Activated CD4-positive, alpha-beta T cell treated with anti-CD3 and anti-CD28 coated beads for 36 hours (primary cell): ENCODE measurements at places on chromosomes 3 and 15.

- no peak overlapping the region for H3K4me3 ChIP-seq
- DNase-seq: no peak
- H3K36me3 ChIP-seq: peaks cover 9% of the 10 kb centered on the region
- no peak overlapping the region for H3K27ac ChIP-seq
Measured at GRCh38 chr3:45440131-45440530, 51.8 kb downstream of the LARS2 start.

- H3K27me3 ChIP-seq: no peaks in the 10 kb centered on the region
- H3K4me3 ChIP-seq: no peak overlapping the region
- DNase-seq: no peak
- H3K4me1 ChIP-seq: no peaks in the 10 kb centered on the region
Measured at GRCh38 chr15:97600190-97600589, 360.3 kb upstream of the ARRDC4 start.

GRCh38 chr3:86930181-86930580, 60.8 kb downstream of the VGLL3 start:
- no peak overlapping the region for H3K4me3 ChIP-seq
- no peak for DNase-seq
- no peaks in the 10 kb centered on the region for H3K4me1 ChIP-seq
- no peak overlapping the region for H3K27ac ChIP-seq
- H3K27me3 ChIP-seq: no peaks in the 10 kb centered on the region

DNA sequence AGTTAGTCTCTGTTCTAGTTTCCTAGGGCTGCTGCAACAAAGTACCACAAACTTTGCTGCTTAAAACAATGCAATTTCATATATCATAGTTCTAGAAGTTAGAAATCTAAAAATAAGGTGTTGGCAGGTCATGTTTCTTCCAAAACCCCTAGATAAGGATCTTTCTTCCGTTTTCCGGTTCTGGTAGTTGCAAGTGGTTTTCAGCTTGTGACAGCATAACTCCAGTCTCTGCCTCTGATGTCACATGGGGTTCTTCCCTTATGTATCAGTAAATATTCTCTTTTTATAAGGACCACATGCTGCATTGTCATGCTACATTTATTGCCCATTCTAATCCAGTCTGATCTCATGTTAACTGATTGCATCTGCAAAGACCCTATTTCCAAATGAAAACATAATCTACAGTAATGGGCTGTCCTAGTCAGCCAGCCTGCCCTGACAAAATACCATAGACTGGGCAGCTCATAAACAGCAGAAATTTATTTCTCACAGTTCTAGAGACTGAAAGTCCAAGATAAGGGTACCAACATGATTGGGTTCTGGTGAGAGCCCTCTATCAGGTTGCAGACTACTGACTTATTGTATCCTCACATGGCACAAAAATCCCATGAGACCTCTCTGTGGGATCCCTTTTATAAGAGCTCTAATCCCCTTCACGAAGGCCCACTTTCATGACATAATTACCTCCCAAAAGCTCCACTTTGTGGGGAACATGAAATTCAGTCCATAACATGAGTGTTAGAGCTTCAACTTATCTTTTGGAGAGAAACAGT, 642.0 kb upstream of the NAALADL2 start:
- DNase-seq: no peak
- H3K4me3 ChIP-seq: no peak overlapping the region
- peaks cover 13% of the 10 kb centered on the region for H3K4me1 ChIP-seq
- no peaks in the 10 kb centered on the region for H3K36me3 ChIP-seq
- H3K27me3 ChIP-seq: no peaks in the 10 kb centered on the region
- no peak overlapping the region for H3K27ac ChIP-seq

- peak overlapping the region; percentile 96 for H3K27ac ChIP-seq
- peaks cover 97% of the 10 kb centered on the region for H3K4me1 ChIP-seq
- H3K4me3 ChIP-seq: peak overlapping the region; percentile 61
- H3K27me3 ChIP-seq: no peaks in the 10 kb centered on the region
- peak; percentile 84 for DNase-seq
- peaks cover 25% of the 10 kb centered on the region for H3K36me3 ChIP-seq
Measured at GRCh38 chr15:60548101-60548500, 69.2 kb upstream of the ICE2 start.

- peaks cover 29% of the 10 kb centered on the region for H3K4me1 ChIP-seq
- no peaks in the 10 kb centered on the region for H3K27me3 ChIP-seq
- no peak overlapping the region for H3K4me3 ChIP-seq
- peaks cover 4% of the 10 kb centered on the region for H3K36me3 ChIP-seq
- no peak overlapping the region for H3K27ac ChIP-seq
Measured at GRCh38 chr3:183308751-183309150, 55.7 kb downstream of the B3GNT5 start.

- H3K27ac ChIP-seq: peak overlapping the region; percentile 21
- H3K36me3 ChIP-seq: no peaks in the 10 kb centered on the region
- DNase-seq: no peak
- H3K4me1 ChIP-seq: no peaks in the 10 kb centered on the region
- H3K4me3 ChIP-seq: no peak overlapping the region
Measured at GRCh38 chr15:64808785-64809453, 16.5 kb downstream of the PIF1 start.

- H3K27ac ChIP-seq: no peak overlapping the region
- H3K27me3 ChIP-seq: peaks cover 7% of the 10 kb centered on the region
- no peaks in the 10 kb centered on the region for H3K4me1 ChIP-seq
Measured at GRCh38 chr15:39030291-39031070, 465.9 kb upstream of the RASGRP1 start.

GRCh38 chr3:87837076-87837475, 221.7 kb downstream of the CGGBP1 start:
- H3K36me3 ChIP-seq: no peaks in the 10 kb centered on the region
- H3K4me1 ChIP-seq: no peaks in the 10 kb centered on the region

DNA sequence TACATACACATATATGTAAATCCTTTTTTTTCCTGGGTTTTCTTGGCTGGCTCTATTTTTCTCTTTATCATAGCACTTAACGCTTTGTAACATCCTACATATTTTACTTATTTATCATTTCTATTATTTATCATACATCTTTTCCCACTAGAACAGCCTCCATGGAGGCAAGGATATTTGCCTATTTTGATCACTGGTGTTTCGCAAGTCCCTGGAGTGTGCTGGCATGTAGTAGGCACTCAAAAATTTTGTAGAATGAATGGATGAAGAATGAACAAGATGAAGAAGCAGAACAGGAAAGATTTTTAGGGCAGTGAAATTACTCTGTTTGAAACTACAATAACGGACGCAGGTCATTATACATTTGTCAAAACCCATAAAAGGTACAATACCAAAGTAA, 83.0 kb upstream of the PTX3 start:
- H3K36me3 ChIP-seq: no peaks in the 10 kb centered on the region
- DNase-seq: no peak
- H3K27ac ChIP-seq: no peak overlapping the region
- H3K27me3 ChIP-seq: no peaks in the 10 kb centered on the region
- H3K4me1 ChIP-seq: no peaks in the 10 kb centered on the region

DNA sequence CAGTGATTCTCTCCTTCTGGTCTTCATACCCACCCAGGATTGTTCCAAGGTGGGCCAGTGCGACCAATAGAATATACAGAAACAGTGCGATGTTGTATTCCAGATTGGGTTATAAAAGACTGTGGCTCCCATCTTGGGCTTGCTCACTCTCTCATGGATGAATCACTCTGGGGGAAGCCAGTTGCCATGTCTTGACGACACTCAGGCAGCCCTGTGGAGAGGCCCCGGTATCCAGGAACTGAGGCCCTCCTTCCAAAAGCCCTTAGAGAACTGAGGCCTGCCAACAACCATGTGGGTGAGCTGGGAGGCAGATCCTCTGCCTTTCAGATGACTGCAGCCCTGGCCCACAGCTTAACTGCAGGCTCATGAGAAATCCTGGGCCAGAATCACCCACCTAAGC, 57.2 kb downstream of the SH3GL3 start:
- H3K27ac ChIP-seq: no peak overlapping the region
- no peaks in the 10 kb centered on the region for H3K36me3 ChIP-seq
- peaks cover 2% of the 10 kb centered on the region for H3K27me3 ChIP-seq
- no peaks in the 10 kb centered on the region for H3K4me1 ChIP-seq

DNA sequence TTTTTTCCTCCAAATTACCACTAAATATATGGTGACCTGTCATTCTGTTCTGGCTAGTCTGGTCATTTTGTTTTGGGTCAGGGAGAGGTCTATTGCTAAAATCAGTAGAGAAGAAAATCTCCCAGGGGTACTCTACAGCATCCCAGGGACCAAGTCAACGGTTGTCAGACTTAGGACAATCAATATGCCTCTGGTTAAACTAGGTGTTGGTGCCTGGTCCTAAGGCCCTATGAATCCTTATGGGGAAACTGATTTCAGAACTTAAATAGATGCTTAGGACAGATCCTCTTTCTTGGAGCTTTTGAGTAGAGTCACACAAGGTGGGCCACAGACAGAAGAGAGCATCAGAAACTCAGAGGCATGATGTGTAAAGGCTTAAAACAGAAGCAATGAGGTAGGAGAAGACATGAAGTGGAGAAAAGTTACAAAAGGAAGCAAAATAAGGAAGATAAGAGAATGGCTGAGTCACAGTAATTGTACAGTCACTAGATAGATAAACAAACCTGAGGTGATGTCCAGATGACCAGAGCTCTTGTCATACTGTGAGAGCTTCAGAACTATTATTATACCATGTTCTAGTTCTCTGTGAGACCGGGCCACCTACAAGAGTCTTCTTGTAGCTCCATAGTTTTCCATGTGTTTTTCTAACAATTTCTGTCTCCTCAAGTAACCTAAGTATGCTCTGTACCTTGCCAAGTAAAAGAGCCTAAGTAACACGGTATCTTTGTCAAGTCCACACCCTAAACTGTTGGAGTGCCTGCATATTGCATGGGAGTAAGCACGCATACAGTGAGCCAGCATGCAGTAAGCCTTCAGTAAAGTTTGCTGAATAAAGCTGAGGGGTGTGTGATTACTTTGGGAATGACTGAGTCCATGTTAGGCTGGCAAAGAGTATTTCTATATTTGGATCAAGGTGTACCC, 44.6 kb upstream of the LEKR1 start:
- H3K4me1 ChIP-seq: peaks cover 4% of the 10 kb centered on the region
- H3K27me3 ChIP-seq: peaks cover 4% of the 10 kb centered on the region
- H3K4me3 ChIP-seq: no peak overlapping the region
- DNase-seq: no peak
- no peaks in the 10 kb centered on the region for H3K36me3 ChIP-seq
- no peak overlapping the region for H3K27ac ChIP-seq

- no peak overlapping the region for H3K27ac ChIP-seq
- no peaks in the 10 kb centered on the region for H3K27me3 ChIP-seq
- H3K36me3 ChIP-seq: no peaks in the 10 kb centered on the region
Measured at GRCh38 chr3:116037954-116038911, 407.1 kb downstream of the LSAMP start.

DNA sequence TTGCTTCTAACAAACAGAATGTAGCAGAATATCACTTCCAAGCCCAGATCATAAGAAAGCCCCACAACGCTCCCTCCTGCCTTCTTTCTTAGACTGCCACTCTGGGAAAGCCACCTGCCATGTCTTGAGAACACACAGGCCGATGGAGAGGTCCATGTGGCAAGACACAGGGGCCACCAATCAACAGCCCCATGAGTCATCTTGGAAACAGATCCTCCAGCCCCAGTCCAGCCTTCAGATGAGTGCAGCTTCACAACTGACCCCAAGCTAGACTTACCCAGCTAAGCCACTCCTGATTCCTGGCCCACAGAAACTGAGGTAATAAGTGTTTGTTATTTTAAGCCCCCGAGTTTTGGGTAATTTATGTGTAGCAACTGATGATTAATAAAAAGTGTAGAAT, 39.7 kb downstream of the PTH1R start:
- peaks cover 51% of the 10 kb centered on the region for H3K36me3 ChIP-seq
- no peak overlapping the region for H3K27ac ChIP-seq
- peaks cover 28% of the 10 kb centered on the region for H3K4me1 ChIP-seq
- DNase-seq: no peak
- no peak overlapping the region for H3K4me3 ChIP-seq

GRCh38 chr3:47588053-47588452, 9.4 kb upstream of the CSPG5 start:
- H3K36me3 ChIP-seq: peaks cover 28% of the 10 kb centered on the region
- no peak overlapping the region for H3K4me3 ChIP-seq
- no peaks in the 10 kb centered on the region for H3K4me1 ChIP-seq
- DNase-seq: no peak

DNA sequence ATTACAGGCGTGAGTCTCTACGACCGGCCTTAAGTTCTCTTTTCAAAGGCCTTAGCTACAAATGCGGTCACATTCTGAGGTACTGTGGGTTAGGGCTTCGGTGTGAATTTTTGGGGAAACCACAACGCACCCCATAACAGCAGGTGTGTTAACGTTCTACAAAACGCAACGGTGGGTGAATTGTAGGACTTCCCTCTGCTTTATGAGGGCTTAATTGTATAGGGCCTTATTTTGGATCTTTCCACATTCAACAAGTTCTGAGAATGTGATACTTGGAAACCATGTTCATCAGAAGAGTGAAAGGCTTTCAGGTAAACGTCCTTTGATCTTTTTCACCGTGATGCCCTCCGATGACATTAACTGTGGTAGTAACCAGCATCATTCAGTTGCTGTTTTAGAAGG, 998.6 kb upstream of the CFAP20DC start:
- peak overlapping the region; percentile 64 for H3K4me3 ChIP-seq
- peaks cover 45% of the 10 kb centered on the region for H3K36me3 ChIP-seq

GRCh38 chr3:149430216-149430615, 44.3 kb upstream of the TM4SF4 start:
- no peaks in the 10 kb centered on the region for H3K4me1 ChIP-seq
- H3K27ac ChIP-seq: no peak overlapping the region
- no peaks in the 10 kb centered on the region for H3K36me3 ChIP-seq
- H3K4me3 ChIP-seq: no peak overlapping the region

DNA sequence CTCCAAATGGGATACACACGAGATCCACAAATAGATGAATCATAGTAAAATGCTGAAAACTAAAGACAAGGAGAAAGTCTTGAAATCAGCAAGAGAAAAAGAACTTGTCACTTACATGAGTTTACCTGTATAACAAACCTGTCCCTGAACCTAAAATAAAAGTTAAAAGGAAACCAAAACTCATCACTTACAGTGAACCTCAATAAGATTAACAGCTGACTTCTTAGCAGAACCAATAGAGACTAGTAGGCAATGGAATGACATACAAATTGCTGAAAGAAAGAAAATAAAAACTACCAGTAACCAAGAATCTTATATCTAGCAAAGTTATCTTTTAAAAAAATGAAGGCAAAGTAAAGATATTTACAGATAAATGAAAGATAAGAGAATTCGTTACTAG, 27.4 kb downstream of the SEC22A start:
- no peaks in the 10 kb centered on the region for H3K4me1 ChIP-seq
- DNase-seq: no peak
- no peaks in the 10 kb centered on the region for H3K27me3 ChIP-seq

DNA sequence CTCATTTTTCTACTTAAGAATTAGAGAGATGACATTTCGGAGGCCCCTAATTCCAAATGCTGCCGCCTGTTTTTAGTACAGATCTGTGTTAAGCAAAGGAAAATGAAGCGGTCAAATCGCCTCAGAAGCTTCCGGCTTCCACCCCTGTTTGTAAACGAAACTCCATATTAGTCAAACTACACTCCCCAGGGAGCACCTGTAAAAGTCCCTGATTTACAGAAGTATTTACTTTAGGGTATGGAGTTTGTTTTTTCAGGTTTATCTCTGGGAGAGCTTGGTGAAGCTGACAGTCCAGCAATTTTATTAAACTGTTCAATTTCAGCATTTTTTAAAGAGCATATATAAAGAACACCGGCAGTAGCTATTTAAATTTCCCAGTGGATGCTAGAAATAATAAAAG, 319.8 kb downstream of the FHIT start:
- H3K4me1 ChIP-seq: peaks cover 4% of the 10 kb centered on the region
- DNase-seq: no peak
- H3K27me3 ChIP-seq: no peaks in the 10 kb centered on the region
- no peak overlapping the region for H3K4me3 ChIP-seq
- peaks cover under 1% of the 10 kb centered on the region for H3K36me3 ChIP-seq
